ENCODE measurements at places on chromosomes 3 and 15.

DNA sequence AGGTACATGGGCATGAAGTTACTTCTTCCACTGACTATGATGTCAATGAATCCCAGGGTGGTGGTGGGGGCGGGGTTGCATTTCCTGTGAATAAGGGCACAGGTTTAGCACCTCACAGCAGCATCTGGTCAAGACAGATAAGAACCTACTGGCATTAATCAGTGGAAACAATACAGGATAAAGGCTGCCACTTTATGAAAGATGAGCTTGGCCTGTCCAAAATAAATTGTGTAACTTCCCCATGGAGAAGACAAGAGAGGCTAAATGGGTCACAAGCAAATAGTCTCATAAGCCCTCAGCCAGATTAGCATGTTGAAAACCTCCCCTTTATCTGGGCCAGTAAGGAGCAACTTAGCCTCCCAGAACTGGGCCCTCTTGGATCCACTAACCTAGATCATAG is 27.4 kb upstream of the PLSCR2 start:
- no peak for DNase-seq

- DNase-seq = no peak
Measured at GRCh38 chr15:48374472-48374871, 43.2 kb downstream of the DUT start.

- no peak for DNase-seq
Measured at GRCh38 chr3:119669906-119670570, 7.2 kb downstream of the COX17 start.

GRCh38 chr3:30098243-30098642 is 508.2 kb upstream of the TGFBR2 start:
- DNase-seq = no peak

All from NCI-H1417 treated with DMSO at 0.1 percent for 48 hours (cell line).